ENCODE measurements at places on chromosomes 6 and 20.

DNA sequence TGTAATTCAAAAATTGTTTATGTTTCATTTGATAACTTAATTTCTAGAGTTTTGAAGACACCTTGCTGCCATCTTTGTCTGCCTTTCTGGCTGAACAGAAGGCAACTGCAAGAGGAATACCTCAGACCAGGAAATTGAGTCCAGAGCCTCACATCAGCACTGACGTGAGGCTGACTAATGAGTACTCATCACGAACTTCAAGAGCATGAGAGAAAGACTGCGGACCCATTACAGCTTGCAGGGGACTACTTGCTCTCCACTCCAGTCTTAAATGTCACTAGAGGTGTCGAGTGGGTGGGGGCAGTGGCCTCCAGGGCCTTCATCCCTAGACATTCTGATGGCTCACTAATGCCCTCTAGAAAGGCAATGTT is 109.5 kb upstream of the SSTR4 start:
- DNase-seq, result no peak

GRCh38 chr6:127518191-127518709 is 885 bp downstream of the MTCL3 start:
- no peak for DNase-seq

GRCh38 chr6:150133686-150134085 is 9.2 kb upstream of the PPP1R14C start:
- DNase-seq, result no peak

GRCh38 chr20:45462711-45463509 is 6.6 kb upstream of the WFDC2 start:
- no peak for DNase-seq

DNA sequence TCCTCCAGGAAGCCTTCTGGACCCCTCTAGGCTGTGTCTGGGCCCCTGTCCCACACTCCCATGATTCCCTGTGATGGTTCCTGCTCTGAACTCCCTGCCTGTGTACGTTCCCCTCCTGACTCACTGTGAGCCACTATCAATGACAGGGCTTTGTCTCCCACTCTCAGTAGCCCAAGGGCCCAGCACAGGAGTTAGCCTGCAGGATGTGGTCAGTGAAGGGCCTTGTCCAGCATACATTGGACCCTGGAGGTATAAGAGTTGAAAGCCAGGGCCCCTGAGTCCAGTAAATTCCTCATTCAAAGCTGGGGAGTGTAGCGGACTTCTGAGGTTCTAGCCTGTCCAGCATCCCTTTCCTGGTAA is 19.0 kb downstream of the ZBP1 start:
- no peak for DNase-seq

- DNase-seq, result no peak
Measured at GRCh38 chr6:137284811-137285110, 65.6 kb upstream of the IFNGR1 start.

GRCh38 chr6:1713016-1713600 is 103.4 kb downstream of the FOXC1 start:
- DNase-seq, result no peak

- no peak for DNase-seq
Measured at GRCh38 chr6:72382602-72383529, 239.0 kb upstream of the KCNQ5 start.

DNA sequence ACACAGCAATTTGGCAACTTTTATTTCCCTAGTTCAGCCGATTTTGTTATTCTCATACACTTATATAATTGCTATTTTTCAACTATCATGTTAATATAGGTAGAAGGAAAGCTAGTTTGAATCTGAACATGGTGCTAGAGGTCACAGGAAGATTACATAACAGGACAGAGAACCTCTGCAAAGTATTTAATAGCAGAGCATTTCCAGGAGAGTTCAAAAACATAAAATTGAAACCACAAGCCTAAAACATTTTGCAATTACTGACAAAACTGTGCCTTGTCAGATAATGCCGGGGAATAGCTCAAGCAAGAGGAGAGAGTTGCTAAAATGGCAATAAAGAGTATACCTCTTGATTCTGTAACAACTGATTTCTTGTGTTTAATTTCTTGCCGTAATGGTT is 70.8 kb downstream of the TFAP2B start:
- no peak for DNase-seq

- DNase-seq, result no peak
Measured at GRCh38 chr6:99341862-99342455, 7.5 kb downstream of the FAXC start.

DNA sequence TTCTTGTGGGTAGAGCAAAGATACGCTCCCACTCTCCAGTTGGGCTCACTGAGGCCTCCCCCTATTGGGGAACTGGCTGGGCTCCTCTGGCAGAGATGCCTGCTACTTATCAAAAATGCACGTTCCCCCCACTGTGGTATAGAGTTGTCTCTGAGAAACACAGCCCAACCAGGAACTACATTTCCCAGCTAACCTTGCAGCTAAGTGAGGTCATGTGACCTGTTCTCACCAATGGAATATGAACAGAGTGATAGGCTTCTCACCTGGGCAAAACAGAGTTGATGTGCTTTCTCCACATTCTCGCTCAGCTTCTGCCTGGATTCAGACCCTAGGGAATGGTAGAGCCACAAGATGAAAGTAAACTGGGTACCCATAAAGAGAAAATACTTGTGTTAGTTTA is 49.1 kb upstream of the PTPRT start:
- no peak for DNase-seq

- DNase-seq, result no peak
Measured at GRCh38 chr6:170160628-170161611, 130.0 kb downstream of the DLL1 start.

GRCh38 chr20:14093652-14094051 is 98.3 kb downstream of the MACROD2 start:
- DNase-seq, result no peak

GRCh38 chr6:158152659-158153058 is 15.4 kb downstream of the SERAC1 start:
- DNase-seq, result no peak

DNA sequence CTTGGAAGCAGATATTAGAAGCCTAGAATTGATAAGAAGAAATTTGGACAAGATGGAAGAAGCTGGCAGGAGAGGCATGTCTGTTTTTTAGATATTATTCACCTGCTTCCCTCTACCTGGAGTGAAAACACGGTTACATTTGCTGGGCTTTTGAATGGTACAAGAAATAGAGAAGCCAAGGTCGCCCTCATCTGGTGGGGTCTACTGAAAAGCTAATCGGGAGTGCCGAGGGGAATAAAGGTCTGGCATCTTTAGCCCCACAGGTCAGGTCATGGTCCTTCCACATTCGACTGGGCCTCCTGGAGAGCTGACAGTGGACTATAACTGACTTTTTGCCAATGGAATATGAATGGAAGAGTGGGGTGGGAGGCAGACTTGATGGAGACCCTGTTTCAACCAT is 4.6 kb upstream of the C2 start:
- DNase-seq, result no peak

GRCh38 chr6:78117966-78118365 is 465.1 kb downstream of the MEI4 start:
- no peak for DNase-seq

DNA sequence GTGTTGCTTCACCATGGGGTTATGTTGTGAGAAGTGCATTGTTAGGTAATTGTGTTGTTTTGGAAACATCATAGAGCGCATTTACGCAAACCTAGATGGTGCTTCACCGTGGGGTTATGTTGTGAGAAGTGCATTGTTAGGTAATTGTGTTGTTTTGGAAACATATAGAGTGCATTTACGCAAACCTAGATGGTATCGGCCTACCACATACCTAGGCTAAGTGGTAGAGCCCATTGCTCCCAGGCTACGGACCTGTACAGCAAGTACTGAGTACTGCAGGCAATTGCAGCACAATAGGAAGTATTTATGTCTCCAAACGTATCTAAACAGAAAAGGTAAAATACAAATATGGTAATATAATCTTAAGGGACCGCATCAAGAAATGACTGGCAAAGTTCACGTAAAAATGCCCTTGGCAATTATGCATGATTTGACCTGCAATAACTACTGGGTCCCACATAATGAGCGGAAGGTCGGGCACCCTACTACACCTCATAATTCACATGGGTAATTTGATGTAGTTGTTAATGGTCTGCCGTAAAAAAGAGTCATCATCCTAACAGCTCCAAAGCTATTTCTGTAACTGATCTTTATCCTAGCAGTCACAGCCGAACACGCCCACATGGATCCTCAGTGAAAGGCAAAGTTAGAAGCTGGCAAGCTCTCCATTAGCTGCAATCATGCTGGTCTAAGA is 76.0 kb downstream of the RSPH3 start:
- DNase-seq, result no peak

DNA sequence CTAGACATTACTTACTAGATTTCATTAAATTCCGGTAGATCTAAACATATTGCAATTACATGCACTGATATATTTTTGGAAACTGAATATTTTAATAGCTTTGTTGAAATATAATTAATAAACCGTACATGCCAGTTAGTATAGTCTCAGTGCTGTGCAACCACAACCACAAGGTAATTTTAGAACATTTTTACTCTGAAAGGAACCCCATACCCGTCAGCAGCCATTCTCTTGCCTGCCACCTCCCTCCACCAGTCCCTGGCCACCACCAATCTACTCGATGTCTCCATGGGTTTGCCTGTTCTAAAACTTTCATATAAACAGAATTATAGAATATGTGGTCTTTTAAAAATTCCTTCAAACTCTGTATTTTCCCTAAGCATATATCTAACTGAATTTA is 293.9 kb downstream of the THBS2 start:
- no peak for DNase-seq

DNA sequence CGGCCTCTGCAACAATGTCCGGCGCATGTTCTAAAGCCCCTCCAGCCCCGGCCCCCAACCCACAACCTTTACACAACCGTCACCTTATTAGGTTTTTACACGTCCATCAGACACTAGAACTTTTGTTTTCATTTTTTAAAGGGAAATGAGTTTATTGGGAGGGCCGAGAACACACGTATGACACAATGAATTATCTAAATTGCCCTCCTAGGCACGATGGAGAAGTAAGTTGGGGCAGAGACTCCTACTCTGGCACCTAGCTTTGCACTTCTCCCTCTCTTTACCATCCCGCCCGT is 1.2 kb upstream of the DLL1 start:
- no peak for DNase-seq

GRCh38 chr20:1242530-1242929 is 16.7 kb downstream of the RAD21L1 start:
- no peak for DNase-seq

GRCh38 chr20:57399587-57400155 is 8.5 kb downstream of the RBM38 start:
- no peak for DNase-seq

DNA sequence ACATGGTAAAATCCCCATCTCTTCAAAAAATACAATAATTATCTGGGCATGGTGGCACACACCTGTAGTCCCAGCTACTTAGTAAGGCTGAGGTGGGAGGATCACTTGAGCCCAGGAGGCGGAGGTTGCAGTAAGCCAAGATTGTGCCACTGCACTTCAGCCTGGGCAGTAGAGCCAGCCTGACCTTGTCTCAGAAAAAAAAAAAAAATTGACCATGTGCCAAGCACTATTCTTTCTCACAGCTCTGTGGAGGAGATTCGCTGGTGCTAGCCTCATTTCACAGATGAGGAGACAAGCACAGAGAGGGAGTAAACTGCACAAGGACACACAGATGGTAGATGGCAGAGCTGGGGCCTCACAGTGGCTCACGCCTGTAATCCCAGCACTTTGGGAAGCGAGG is 131.8 kb upstream of the JARID2 start:
- DNase-seq, result no peak

- DNase-seq, result no peak
Measured at GRCh38 chr6:70479236-70479635, 65.9 kb downstream of the FAM135A start.

GRCh38 chr6:147106759-147107401 is 97.3 kb upstream of the STXBP5 start:
- no peak for DNase-seq

DNA sequence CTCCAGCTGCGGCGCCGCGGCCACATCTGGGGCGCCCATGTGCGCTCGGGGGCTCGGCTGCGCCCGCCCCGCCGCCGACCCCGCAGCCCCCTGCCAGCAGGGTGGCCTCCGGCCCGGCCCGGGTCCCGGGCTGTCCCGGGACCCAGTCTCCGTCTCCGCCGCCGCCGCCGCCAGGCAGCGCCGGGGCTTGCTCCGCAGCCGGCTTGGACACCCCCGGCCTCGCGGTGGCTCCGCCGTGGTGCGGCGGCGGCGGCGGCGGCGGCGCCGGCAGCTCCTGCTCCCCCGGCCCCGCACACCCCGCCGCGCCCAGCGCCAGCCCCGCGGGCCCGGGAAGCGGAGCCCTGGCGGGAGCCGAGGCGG is 219 bp downstream of the ISM1 start:
- DNase-seq, result no peak

GRCh38 chr6:24537082-24537699 is 42.4 kb downstream of the ALDH5A1 start:
- no peak for DNase-seq

- no peak for DNase-seq
Measured at GRCh38 chr6:148223424-148223842, 119.2 kb upstream of the SASH1 start.

- no peak for DNase-seq
Measured at GRCh38 chr6:71187141-71187540, 101.5 kb upstream of the OGFRL1 start.

- no peak for DNase-seq
Measured at GRCh38 chr6:113854531-113855499, 2.3 kb upstream of the MARCKS start.

DNA sequence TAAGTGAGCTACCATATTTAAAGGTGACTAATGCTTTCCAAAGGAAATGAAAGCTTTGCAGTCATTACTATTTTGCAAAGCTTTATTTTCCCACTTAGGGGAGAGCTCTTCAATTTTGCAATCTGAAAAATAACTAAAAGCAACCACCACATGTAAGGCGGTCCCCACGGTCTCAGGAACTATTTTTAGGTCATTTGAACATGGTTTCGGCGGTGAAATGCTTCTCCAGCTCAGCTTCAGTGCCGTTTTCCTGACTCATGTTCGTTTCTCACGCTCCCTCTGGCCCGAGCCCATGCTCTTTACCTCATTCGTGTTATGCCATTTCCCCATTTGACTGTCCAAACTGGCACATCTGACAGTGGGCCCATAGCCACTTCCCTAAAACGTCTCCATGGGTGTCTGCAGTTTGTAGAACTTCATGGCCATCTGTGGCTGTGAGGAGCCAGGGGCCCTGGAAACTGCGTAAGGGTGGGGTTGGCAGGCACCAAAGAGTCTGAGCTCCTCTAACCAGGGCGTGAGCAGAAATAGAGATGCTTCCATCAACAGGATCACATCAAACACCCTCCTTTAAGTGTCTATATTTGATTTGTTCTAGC is 46.5 kb downstream of the ADTRP start:
- DNase-seq, result no peak

GRCh38 chr6:9463311-9463710 is 951.6 kb downstream of the TFAP2A start:
- DNase-seq, result no peak

GRCh38 chr6:75525682-75526081 is 32.1 kb upstream of the FILIP1 start:
- no peak for DNase-seq

GRCh38 chr6:34052071-34052825 is 93.6 kb downstream of the GRM4 start:
- DNase-seq, result no peak
